ENCODE measurements at places on chromosomes 6 and 20. TPM values are rescaled to one million over a fixed set of nuclear protein-coding genes. Genes with fewer than 3 reads are reported as not detected.
A peak's percentile ranks its signal among the peaks of the same experiment; 100 is the strongest.

GRCh38 chr6:132666118-132666517 lies 7.1 kb upstream of the TAAR1 start:
- no peak for DNase-seq
- peak overlapping the region; percentile 1 for H3K4me3 ChIP-seq
- peaks cover 20% of the 10 kb centered on the region for H3K36me3 ChIP-seq
- H3K4me1 ChIP-seq, result peaks cover 19% of the 10 kb centered on the region

- no peak for DNase-seq
- peaks cover 35% of the 10 kb centered on the region for H3K4me1 ChIP-seq
- no peaks in the 10 kb centered on the region for H3K27me3 ChIP-seq
- no peak overlapping the region for H3K4me3 ChIP-seq
These were observed 155.0 kb upstream of the SNX9 start for GRCh38 chr6:157668009-157668401.

DNA sequence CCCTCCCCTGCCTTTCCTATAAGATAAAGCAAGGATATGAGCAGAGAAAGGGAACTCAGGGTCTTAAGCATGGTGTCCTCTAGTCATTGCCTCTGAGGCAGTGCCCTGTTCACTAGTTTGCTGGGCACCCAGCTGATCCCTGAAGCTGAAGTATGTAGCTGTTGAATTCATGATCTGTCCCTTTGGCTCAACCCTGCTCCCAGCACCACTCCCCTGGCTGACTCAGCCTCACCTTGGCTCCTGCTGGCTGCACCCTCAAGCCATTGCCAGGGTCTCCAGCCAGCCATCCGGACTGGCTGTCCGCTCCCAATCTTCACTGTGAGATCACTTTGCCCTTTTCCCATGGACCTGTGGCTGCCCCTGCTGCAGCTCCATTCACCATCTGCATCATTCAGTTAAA lies 25.9 kb upstream of the UST start:
- peaks cover 5% of the 10 kb centered on the region for H3K36me3 ChIP-seq
- H3K4me1 ChIP-seq, result peaks cover 24% of the 10 kb centered on the region
- no peak overlapping the region for H3K27ac ChIP-seq
- H3K4me3 ChIP-seq, result no peak overlapping the region
- H3K27me3 ChIP-seq, result no peaks in the 10 kb centered on the region
- DNase-seq, result no peak

GRCh38 chr6:39044181-39044580 lies 4.4 kb upstream of the GLP1R start:
- H3K4me1 ChIP-seq, result 0 out of 2 replicates have a peak, but pooled peaks cover 3% of the 10 kb centered on the region
- H3K27ac ChIP-seq, result no peak overlapping the region
- no peak for DNase-seq
- H3K4me3 ChIP-seq, result no peak overlapping the region

DNA sequence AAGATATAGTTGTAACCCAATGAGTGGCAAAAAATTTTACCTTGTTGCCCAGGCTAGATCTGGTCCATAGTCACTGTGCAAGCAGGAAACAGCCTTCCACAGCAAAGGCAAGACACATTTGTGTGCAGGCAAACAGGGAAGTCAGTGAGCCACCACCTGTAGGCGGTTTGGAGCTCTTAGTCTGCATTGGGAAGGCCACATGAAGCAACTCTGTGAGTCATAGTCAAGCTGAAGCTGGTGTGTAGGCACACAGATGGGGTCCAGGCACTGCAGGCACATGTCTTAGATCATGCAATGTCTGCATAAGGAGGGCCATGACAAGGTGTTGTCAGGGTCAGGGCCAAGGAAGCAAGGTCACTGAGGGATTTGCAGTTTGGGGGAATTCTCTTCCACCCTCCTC lies 543.2 kb upstream of the EPHA7 start:
- H3K27ac ChIP-seq, result no peak overlapping the region
- H3K36me3 ChIP-seq, result no peaks in the 10 kb centered on the region
- H3K4me1 ChIP-seq, result peaks cover 8% of the 10 kb centered on the region
- no peaks in the 10 kb centered on the region for H3K27me3 ChIP-seq
- H3K4me3 ChIP-seq, result no peak overlapping the region
- no peak for DNase-seq

- H3K27me3 ChIP-seq, result no peaks in the 10 kb centered on the region
- no peaks in the 10 kb centered on the region for H3K36me3 ChIP-seq
- H3K27ac ChIP-seq, result no peak overlapping the region
- DNase-seq, result no peak
- H3K4me1 ChIP-seq, result peaks cover 3% of the 10 kb centered on the region
These were observed 37.9 kb upstream of the FUCA2 start for GRCh38 chr6:143549221-143549948.

The PACRG gene
- 0.44 TPM for total RNA-seq

Measured in WTC11 (cell line).